SHP77 treated with DMSO at 0.1 percent for 48 hours (cell line): ENCODE measurements at places on chromosomes 12 and 14.
A peak's percentile ranks its signal among the peaks of the same experiment; 100 is the strongest.

- no peak for DNase-seq
Observed at GRCh38 chr12:40825156-40825555, 132.9 kb downstream of the CNTN1 start.

DNA sequence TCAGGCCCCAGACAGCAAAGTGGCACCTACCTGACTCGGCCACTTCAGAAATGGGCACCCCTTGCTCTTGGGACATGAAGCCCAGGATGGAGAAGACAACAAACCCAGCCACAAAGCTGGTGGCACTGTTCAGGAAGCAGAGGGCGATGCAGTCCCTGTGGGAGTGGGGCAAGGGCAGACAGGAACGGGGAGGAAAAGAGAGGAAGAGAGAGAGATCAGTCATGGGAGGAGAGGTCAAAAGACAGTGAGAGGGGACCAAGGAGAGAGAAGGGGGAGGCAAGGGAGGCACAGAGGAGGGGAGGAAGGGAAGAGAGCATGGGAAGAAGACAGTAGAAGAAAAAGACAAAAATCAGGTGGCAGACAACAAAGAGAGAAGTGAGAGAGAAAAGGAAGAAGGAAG, 16.6 kb downstream of the SLC6A12 start:
- DNase-seq, result no peak

DNA sequence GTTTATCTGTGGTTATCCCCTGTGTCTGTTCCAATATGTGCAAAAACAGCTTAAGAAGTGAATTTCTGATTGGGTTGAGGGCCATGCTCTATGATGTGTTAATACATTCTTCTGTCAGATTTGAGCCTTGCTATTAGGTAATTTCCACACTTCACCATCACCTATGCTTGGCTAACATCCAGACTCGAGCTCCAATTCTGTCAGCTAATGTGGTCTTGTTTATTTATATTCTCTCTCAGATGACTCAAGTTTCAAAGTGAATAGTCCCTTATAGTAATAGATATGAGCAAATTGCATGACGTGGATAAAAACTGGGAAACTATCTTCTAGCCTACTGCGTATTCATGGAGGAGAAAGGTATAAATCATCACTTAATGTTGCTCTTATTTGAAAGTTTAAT, 451.3 kb downstream of the SNAPC1 start:
- DNase-seq, result no peak

DNA sequence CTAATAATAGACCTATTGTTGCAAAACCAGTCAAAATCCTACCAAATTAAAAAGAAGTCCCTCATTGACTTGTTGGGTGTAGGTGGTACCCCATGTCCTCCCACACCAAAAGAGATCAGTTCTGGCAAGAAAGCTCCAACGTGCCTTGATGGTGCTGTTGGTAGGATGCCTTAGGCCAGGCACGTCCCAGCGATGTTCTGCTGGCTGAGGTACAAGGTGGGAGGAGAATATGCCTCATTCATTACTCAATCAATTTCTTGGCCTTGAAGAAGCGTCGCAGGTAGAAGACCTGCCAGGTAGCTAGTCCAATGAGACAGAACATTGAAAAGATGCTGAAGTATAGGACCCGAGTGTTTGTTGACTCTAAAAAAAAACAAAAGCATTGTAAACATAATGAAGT, 7.8 kb upstream of the NEK9 start:
- no peak for DNase-seq

DNA sequence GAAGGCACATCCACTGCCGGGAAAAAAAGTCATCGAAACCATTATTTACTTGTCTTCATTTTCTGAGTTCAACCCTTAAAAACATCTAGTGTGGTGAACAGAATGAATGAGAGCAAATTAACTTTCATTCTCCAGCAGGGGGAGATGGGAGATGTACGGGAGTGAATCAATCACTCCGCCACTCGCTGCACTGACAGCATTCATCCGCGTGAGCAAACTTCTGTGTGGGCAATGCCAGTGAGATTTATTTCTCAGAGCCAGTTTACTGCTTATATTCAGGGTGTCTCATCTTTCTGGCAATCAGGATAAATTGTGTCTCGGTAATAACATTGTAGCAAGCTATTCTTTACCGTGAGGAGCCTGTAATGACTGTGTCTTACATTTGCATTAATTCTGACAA, 463.6 kb upstream of the MIS18BP1 start:
- peak; percentile 60 for DNase-seq

GRCh38 chr12:94705676-94706075, 55.3 kb upstream of the TMCC3 start:
- no peak for DNase-seq
